ENCODE measurements at places on chromosomes 11 and 22. TPM values are rescaled to one million over a fixed set of nuclear protein-coding genes. Genes with fewer than 3 reads are reported as not detected.

- no peak for DNase-seq
These were observed 49.3 kb downstream of the AHNAK start for GRCh38 chr11:62497132-62497801.

RTL10 gene
- 12.0 TPM for polyA plus RNA-seq

GRCh38 chr11:67649634-67650510 is 658 bp downstream of the ACY3 start:
- DNase-seq = no peak

DNA sequence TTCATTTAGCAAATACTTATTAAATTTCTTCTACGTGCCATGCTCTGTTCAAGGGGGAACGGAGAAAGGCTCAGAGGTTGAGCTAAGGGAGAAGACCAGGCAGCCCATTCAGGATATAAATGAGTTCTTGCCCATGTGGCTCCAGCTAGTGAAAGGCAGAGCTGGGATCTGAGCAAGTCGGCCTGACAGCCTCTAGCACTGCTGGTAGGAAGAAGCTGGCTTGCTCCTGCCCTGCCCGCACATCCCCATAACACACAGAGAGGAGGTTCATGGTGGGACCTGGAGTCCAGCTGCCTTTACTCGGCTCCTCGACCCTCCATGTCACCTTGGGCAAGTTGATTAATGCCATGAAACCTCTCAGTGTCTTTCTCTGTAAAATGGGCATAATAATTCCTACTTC is 2.0 kb downstream of the SLC15A3 start:
- DNase-seq = no peak

CYB5R2 gene
- polyA plus RNA-seq = 8.1 TPM

DNA sequence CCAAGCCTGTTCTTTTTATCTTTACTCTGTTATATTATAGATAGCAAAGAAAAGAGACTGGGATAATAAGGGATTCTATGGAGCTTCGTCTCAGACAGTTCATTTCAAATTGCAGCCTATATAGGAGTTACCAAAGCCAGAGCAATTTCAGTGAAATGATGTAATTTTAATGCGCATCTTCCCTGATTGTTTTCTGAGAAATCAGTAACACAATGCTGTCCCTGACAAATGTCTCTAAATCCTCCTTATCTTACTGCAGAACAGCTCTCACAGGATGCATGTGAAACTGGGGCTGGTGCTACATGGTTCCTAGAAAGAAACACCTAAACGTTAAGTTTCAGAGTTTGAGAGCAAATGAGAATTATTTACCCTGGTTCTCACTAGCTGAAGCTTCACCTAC is 467.9 kb upstream of the ANO3 start:
- DNase-seq = no peak

NAALADL1 gene
- polyA plus RNA-seq = 6.4 TPM

DNA sequence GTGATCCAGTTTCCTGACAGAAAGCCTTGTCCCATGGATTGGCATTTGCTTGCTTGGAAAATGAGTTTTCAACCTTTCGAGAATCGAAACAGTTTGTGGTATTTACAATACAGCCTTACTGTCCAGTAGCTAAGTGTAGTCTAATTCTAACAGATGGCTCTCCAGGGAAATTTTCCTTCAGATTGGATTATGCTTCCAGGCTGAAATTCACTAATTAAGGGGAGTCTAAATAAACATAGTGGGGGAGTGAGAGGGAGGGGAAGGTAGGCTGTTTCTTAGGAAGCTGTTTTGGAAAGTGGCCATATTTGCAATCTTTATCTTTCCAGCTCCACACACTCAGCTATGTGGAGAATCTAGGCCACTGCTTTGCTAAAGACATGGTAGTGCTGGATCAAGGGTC is 81.3 kb downstream of the SYT9 start:
- DNase-seq = no peak

MS4A4E gene
- 1.4 TPM for polyA plus RNA-seq

- peak; percentile 9 for DNase-seq
These were observed 44.7 kb downstream of the CCDC90B start for GRCh38 chr11:83241291-83241946.

DNA sequence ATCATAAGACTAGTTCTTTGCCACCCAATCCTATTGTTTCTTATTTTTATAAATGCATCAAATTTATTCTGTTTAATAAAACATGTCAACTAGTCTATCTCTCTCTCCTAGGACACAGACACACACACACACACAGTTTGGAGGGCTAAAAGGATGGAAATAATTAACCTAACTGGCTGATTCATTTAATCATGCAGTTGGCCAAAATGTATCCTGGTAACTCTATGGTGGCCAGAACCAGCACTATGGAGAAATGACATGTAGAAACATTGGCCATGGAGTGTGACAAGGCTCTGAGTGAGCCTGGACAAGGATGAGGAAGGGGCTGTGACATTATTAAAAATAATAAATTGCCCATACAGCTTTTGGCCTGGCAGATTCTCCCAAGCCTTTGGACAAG is 64.1 kb downstream of the CLPB start:
- DNase-seq = no peak
